LNCaP clone FGC (cell line): ENCODE measurements at places on chromosomes 16 and 17.

DNA sequence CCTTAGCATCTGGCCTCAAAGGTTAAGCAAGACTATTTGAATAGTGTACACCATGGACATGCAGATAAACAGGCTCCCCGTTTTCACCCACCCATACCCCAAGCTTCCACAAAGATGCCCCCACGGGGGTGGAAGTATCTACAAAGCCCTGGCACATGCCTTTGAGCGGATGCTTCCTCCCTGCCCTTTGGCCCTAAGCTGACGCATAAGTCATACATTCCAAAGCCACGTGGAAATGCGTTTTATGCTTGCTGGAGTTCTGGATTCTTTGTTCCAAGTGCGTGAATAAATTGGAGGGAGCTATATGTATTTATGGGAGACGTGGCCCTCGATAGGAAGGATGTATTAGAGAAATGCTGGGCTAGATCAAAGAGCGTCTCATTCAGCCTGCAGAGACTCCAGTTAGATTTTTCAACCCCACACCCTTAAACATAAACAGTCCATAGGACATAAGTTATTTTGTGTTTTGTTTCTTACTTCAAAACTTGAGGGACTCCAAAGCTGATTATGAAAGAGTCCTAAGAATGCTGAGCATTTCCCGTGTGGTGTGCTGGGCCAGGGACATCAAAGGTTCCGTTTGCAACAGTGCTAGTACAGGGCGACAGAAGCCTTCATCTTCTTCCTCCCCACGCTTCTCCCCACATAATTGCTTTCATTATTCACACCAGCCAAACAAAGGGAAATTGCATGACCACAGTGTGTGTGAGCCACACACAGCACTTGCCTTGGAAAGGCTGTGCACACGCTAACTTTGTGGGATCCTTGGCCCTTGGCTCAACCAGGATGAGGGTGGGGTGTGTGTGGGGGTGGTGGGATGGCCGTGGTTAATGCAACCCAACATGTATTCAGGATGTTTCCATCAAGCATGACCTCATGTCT is 73.6 kb downstream of the WIPI1 start:
- DNase-seq: no peak

GRCh38 chr16:35364263-35364662 is 1904.9 kb downstream of the TP53TG3F start:
- no peak for DNase-seq

DNA sequence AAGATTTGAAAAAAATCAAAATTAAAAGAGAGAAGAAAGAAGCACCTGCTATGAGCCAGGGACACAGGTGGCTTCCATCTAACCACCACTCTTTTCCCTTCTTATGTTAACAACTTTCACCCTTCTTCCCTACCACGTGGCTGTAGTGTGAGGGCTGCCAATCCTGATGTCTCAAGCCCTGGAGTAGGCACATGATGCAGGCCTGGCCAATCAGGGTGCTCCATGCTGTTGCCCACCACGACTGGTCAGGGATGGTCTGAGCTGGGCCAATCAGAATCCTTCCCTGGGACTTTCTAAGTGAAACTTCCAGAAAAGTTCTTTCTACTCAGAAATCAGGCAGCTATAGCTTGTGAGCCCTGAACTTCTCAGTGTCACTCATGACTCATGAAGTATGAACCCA is 140.7 kb downstream of the SDK2 start:
- DNase-seq: no peak

GRCh38 chr16:27840311-27841060 is 223.0 kb downstream of the GSG1L start:
- DNase-seq: no peak

- DNase-seq: no peak
Observed at GRCh38 chr16:56163089-56163488, 28.2 kb upstream of the GNAO1 start.

DNA sequence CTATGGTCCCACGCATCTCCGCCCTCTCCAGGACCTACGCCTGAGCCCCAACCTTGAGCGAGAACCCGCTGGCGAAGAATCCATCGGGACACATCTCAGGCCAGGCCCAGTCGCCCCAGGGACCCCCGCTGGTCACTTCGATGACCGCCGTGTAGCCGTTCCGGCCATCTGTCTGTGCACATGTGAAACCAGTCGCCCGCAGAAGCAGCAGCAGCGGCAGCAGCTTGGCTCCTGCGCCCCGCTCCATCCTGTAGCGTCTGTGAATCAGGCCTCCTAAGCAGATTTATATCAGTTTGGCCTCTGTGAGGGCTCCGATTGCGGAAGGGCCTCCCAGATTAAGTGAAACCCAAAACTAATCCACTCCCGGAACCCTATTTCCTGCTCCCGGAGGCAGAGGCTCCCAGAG is at the start of gene VMO1:
TSS of gene VMO1 (minus strand) at position 259 of the 406 bp plus-strand sequence. CDS start at position 247, 12 bp downstream.
- DNase-seq: no peak

DNA sequence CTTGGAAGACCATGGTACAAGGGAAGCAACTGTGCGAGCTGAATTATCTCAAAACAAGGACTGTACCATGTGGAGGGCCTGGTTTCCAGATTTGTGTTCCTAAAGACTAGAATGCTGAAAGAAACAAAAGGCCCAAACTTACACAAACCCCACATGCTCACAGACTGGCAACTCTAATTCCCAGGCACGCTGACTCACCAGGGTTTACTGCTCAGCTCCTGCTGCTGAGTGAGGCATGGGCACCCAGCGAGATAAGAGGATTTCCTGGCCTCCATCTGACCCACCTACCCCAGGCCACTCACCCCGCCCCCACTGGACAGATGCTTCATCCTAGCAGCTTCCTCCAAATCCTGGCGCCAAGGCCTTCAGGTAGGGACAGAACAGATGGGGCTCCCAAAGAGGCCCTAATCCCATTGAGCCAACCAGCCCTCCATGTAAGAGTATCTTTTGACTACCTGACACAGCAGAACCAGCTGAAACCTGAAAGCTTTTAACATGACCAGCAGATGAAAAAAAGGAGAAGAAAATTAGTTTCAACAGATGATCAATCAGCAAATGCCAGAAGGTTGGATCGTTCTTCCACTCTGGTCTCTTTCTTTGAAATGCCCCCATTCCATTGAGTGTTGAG is 33.9 kb downstream of the DCUN1D3 start:
- no peak for DNase-seq

- no peak for DNase-seq
Observed at GRCh38 chr16:79165506-79165905, 435.0 kb downstream of the MAF start.
